ENCODE measurements at places on chromosomes 4 and X. TPM values are rescaled to one million over a fixed set of nuclear protein-coding genes. Genes with fewer than 3 reads are reported as not detected.

The CENPI gene
- polyA plus RNA-seq, result 4.3 TPM

The CDKL5 gene
- 6.6 TPM for polyA plus RNA-seq

The CSAG2 gene
- polyA plus RNA-seq, result not detected

The NDUFC1 gene
- 36.9 TPM for polyA plus RNA-seq

The NXF2 gene
- not detected for polyA plus RNA-seq

The CORIN gene
- polyA plus RNA-seq, result 22.2 TPM

The SLC6A8 gene
- 13.2 TPM for polyA plus RNA-seq

DNA sequence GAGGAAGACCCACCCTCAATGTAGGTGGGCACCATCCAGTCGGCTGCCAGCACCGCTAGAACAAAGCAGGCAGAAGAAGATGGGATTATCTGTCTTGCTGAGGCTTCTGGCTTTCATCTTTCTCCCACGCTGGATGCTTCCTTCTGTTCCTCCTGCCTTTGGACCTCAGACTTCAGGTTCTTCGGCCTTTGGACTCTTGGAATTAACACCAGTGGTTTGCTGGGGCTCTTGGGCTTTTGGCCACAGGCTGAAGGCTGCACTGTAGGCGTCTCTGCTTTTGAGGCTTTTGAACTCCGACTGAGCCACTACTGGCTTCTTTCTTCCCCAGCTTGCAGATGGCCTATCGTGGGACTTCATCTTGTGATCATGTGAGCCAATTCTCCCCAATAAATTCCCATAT lies 55.1 kb downstream of the PDLIM5 start:
- no peak for DNase-seq

DNA sequence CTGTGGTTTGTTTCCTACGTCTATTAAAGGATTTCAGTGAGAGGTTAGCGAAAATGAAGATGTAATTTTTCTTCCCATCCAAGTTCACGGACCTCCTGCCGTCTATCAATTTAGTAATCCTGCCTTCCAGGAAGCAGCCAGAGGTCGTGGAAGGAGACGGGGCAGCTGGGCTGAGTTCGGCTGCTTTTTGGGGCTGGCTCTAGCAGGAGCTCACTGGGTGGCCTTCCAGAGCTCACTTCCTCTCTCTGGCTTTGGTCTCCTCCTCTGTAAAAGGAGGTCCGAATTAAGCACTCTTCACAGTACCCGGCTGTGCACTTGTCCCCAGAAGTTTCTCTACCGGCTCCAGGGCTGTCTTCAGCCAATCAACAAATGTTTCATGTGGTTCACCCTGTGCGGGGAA lies 295.4 kb downstream of the BCOR start:
- no peak for DNase-seq

- peak; percentile 75 for DNase-seq
Measured at GRCh38 chr4:150033901-150034300, 44.3 kb upstream of the DCLK2 start.

- no peak for DNase-seq
Measured at GRCh38 chr4:44988011-44988410, 261.7 kb upstream of the GNPDA2 start.

DNA sequence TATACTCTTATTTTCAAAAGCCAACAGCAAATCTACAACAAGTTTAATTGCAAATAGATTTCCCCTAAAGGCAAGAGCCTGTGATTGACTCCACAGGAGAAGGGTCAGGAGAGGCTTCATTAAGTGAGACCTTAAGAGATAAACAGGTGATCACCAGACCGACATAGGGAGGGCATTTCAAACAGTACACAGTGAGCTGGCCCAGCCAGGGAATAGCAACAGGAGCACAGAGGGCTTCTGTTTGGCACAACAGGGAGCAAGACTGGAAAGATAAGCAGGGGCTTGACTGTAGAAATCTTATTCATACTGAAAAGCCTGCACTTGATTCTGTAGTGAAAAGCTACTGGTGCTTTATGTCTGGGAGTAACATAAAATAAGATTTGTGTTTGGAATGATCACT lies 3.9 kb downstream of the RUFY3 start:
- DNase-seq, result no peak

DNA sequence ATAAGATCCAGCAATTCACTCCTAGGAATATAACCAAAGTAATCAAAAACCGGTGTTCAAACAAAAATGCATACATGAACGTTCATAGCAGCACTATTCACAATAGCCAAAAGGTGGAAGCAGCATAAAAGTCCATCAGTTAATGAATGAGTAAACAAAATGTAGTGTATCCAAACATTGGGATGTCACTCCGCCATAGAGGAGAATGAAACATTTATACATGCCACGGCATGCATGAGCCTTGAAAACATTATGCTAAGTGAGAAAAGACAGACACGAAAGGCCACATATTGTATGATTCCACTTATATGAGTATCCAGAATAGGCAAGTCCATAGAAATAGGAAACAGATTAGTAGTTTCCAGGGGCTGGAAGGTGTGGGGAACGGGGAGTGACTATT lies 11.0 kb upstream of the PDLIM3 start:
- no peak for DNase-seq

DNA sequence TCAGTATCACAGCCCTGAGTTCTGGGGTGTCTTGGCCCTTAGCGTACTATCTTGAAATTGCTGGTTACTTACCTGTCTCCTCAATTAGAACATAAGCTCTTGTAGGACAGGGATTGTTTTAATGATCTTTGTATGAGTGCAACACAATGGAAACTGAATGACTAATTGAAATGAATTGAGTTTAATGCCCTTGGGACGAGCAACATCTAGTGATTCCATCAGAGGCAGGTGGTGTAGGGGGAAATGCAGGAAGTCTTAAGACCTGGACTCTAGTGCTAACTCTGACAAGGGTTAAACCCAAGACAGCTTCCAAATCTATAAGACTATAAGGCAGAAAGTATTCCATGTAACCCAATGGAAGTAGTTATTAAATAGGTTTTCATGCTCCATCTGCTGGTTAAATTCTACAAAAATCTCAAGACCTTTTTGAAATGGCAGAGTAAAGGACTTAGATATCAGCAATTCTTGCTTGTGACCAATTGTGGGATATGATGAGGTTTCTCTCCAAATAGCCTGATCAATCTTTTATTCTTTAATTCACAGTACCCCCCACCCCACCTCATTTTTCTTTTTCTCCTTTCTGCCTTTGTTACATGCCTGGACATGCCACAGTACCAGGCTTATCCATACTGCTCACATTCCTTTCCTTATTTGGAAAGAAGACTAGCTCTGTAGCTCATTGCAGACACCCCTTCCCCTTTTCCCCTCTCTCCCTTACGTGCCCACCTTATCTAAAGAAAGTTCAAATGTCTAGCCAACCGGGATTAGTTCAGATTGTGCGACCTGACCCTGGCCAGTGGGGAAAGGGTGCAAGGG lies 340.8 kb downstream of the PAPSS1 start:
- DNase-seq, result peak; percentile 38

DNA sequence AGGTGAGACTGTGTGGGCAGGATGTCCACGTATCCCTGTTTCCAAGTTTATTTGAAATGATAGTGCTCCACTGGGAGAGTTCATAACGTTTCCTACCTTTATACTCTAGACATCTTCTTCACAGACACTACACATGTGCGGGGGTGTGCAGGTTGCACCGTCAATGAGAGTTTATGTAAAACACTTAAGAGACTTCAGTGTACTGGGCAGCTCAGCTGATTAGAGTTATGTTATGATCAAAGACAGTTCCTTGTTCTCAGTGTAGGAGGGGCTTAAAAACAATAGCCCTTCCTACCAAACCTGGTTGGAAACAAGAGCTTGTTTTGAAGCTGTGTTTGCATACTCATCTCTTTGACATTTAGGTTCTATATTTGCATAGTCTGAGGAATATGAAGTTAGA lies 326.9 kb upstream of the AGA start:
- DNase-seq, result no peak

- no peak for DNase-seq
Measured at GRCh38 chrX:40031911-40032310, 65.8 kb downstream of the BCOR start.

DNA sequence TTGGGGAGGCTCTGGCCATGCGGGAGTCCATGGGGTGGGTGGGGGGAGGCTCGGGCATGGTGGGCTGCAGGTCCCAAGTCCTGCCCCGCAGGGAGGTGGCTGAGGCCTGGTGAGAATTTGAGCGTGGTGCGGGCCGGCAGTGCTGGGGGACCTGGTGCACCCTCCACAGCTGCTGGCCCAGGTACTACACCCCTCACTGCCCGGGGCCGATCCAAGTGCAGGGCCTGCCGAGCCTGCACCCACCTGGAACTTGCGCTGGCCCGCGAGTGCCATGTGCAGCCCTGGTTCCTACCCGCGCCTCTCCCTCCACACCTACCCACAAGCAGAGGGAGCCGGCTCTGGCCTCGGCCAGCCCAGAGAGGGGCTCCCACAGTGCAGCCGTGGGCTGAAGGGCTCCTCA lies 5.7 kb upstream of the SPANXN2 start:
- no peak for DNase-seq

DNA sequence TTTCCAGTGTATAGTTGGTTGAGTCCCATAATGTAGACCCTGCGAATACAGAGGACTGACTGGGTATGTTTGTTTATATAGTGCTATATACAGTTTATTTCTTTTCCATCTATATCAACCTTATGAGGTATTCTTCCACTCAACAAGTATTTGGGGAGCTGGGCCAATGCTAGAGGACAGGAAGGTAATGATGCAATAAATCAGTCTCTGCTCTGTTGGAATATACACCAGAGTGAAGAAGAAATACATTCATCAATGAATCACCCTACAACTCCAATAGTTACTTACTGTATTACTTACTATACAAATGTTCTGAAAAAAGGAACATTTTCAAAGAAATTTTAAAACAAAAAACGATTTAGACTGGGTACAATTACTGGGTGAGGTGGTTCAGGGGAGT lies 2.1 kb upstream of the ARSJ start:
- peak; percentile 31 for DNase-seq

GRCh38 chr4:7172508-7172907 lies 19.8 kb upstream of the SORCS2 start:
- DNase-seq, result no peak

DNA sequence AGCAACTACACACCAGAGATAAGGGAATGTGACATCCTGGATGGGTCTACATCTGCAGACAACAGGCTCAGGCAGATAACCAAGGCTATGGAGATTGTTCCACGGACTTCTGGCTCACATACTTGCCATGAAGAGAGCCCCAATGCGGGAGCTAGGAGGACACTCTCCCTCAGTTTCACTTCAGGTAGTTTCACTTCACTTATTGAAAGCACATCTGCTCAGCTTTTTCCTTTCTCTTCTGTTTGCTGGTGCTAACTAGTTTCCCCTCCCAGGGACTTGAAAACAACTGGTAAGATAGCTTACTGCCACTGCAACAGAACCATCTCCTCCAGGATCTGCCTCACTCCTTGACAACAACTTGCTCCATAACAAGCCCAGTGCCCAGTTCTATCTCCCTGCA lies 1.4 kb upstream of the CT47C1 start:
- no peak for DNase-seq

DNA sequence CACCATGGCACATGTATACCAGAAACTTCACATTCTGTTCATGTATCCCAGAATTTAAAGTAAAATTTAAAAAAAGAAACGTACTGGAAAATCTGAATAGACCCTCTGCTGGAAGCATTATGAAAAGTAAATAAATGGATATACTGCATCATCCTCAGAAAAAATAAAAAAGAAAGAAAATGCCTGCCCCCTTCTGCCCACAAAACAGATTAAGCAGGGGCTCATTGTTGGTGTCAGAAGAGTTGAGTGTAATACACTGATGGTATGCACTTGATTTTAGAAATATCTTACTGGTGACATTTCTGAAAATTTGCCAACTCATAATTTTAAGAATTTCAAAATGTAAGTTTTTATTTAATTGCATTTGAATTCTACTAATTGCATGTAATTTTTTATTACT lies 77.8 kb downstream of the LRP2BP start:
- no peak for DNase-seq

DNA sequence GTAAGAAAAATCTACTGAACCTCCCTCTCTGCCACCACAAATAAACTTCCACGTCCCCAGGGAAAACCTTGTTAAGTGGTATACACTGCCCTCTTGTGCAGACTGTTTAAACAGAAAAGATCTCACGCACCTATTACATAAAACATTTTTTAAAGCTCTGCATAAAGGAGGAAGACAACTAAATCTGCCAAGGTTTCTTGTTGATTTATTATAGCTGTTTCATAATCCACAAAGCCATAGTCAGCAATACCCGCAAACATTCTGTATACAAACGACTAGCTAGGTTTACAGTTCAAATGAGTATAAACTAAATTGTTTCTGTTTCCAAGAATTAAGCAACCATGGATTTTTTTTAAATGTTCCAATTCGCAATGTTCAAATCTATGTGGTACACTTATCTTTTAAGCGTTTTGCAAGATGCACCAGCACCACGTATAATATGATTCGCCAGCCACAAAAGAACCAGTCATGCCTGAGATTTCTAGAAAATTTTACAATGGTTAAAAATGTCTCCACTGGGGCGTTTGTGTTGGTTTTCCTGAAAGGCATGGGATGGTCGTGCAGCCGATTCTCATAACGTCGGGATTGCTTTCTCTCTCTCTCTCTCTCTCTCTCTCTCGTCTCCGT lies 164.6 kb downstream of the PRKX start:
- DNase-seq, result peak; percentile 68

- no peak for DNase-seq
Measured at GRCh38 chrX:9280831-9281230, 184.0 kb upstream of the TBL1X start.

DNA sequence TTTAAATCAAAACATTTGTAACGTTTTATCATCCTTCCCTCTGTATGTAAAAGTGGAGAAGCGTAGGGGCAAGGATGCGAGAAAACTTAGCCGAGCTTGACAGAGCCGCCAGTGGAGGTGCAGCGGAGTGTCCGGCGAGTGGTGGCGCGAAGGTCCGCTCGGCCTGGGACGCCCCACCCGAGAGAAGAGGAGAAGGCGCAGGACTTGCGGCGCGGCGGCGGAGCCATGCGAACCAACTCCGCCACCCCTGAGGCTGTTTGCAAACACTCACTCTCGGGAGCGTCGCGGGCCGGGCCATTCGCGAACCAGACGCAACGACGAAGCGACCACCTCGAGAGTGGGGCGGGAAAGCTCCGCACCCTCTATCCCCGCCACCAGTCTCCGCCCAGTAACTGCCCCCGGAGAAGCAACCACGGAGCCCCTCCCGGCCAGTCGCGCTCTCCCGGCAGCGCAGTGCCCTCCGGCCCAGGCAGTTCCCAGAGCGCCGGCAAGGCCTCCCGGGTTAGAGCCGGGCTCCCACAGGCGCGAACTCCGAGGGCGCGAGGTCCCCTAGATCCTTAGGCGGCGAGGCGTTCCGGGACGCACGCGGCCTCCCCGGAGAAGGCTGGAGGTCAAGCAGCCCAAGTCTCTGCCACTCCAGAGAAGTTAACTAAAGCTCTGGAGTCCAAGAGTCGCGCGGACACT lies 2.3 kb upstream of the MAB21L2 start:
- peak; percentile 46 for DNase-seq

- DNase-seq, result no peak
Measured at GRCh38 chr4:26937567-26937966, 76.9 kb downstream of the STIM2 start.

DNA sequence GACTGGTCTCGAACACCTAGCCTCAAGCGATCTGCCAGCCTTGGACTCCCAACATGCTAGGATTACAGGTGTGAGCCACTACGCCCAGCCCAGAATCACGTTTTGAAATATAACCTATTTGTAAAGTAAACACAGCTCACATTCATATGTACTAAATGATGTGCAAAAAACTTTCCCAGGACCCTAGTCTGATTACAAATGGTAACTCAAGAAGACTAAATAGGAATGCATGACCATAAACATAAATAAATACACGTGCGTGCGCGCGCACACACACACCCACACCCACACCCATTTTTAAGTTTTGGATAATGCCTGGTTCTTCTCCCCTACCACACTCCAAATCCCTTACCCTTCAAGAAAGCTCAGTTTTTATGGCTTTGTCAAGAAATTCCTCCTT lies 163.9 kb downstream of the NR3C2 start:
- DNase-seq, result no peak

- DNase-seq, result no peak
Measured at GRCh38 chr4:165866019-165866650, 6.9 kb upstream of the TLL1 start.
